Dermis blood vessel endothelial cell (primary cell): ENCODE measurements at places on chromosomes 16 and 17. TPM values are rescaled to one million over a fixed set of nuclear protein-coding genes. Genes with fewer than 3 reads are reported as not detected.
A peak's percentile ranks its signal among the peaks of the same experiment; 100 is the strongest.

DNA sequence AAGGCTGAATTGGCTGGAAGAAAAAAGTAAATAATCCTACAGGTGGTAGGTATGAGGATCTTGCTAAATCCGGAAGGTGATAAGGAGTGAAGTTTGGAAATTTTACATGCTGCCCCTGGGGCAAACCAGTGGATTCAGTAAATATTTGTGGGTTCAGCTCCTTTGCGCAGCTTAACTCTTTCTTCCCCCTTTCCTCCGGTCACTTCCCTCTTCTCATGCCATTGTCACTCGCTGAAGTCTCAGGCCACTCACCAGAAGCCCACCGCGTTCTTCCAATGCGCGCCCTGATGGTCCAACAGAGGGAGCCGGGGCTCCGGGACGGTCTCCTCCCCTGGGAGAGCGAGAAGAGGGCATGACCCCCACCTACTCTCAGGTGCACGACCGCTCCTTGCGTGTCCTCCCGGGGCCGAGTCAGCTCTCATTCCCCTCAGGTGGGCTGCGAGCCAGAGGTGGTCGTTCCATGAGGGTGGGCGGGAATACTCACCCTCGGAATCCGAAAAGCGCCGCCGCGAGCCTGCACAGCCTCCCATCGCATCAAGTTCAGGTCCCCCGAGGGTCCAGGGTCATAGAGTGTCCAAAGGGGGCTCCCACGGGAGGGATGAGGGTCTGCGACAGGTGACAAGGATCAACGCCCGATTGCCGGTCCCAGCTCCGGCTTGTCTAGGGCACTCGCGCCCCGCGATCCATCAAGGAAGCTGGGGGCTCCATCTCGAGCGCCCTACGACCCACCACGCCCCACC, 474 bp downstream of the CLN3 start:
- peak; percentile 35 for DNase-seq

- no peak for DNase-seq
These were observed 13.8 kb upstream of the SLC5A10 start for GRCh38 chr17:18937981-18938691.

DNA sequence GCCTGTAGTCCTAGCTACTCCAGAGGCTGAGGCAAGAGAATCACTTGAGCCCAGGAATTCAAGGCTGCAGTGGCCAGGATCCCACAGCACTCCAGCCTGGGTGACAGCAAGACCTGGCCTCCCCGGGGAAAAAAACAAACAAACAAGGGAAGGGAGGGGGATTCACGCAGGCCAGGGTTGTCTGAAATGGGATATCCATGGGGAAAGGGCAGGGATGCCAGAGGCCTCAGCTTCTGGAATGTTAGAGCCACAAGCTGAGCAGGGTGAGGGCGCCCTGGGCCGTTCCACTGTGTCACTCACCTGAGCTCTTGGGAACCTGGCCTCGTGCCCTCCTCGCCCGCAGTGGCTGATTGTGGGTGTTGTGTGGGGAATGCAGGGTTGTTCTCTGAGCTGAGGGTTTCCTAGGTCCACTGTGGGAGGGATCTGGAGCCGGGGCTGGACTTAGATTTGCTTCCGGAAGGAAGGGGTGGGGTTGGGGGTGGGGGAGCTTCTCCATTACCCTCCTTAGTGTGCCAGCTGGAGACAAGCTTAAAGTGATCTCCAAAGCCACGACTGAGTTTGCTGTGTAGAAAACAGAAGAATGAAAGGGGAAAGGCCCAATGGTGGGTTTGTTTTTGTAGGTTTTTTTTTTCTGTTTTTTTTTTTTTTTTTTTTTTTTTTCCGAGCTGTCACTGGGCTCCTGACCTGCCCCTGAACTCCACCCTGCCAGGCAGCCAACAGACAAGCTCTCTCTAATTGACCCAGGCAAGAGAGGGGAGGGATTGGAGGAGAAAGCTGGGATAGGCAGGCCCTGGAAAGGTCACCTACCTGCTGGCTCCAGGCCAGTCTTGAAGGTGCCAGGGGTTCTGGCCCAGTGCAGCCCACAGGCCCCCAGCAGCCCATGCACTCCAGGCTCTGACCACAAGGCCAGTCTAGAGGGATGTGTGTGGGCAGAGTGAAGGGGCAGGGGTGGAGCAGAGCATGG, at the start of gene SULT1A1:
Gene SULT1A1 (minus strand): TSS at position 414 of the 964 bp plus-strand sequence. CDS start 1,189 bp downstream, outside the sequence.
- DNase-seq: peak; percentile 15

- no peak for DNase-seq
These were observed 118.3 kb downstream of the BANP start for GRCh38 chr16:88069397-88070168.

DNA sequence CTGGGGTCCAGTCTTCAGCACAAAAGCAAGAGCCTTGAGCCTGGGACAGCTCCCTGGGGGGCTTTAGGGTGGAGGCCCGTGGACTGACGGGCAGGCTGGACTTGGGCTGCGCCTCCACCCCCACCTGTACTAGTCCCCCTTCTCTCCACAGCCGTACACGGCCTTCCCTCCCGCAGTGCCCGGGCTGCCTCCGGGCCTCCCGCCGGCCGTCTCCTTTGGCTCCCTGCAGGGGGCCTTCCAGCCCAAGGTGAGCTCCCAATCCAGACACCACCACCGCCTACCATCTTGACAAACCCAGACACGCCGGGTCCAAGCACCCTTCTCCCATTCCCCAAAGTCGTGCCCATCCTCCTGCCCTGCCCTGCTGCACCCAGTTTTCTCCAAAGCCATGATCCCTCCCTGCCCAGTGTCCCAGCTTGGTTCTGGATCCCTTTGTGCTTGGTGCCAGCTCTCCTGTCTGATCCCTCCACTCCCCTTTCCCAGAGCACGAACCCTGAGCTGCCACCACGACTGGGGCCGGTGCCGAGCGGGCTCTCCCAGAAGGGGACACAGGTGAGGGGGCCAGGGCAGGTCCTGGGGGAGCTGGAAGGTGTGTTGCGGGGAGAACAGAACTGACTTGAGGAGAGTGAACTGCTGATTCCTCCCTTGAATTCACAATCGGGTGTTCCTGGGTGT, 7.1 kb downstream of the FBRS start:
- no peak for DNase-seq

DNA sequence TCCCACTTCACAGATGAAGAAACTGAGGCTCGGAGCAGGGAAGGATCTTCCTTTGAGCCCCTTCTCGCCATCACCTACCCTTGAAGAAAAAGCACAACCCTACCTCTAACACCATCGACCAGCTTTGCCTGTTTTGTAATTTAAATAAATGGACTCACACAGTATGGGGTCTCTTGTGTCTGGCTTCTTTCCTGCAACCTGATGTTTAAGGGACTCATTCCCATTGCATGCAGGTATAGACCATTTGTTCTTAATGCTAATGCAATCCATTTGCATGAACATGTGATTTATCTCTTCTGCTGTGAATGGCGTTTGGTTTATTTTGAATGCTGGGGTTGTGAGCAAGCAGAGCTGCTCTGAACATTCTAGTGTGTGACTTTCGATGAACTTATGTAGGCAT, 150.8 kb upstream of the FOXF1 start:
- DNase-seq: no peak

DNA sequence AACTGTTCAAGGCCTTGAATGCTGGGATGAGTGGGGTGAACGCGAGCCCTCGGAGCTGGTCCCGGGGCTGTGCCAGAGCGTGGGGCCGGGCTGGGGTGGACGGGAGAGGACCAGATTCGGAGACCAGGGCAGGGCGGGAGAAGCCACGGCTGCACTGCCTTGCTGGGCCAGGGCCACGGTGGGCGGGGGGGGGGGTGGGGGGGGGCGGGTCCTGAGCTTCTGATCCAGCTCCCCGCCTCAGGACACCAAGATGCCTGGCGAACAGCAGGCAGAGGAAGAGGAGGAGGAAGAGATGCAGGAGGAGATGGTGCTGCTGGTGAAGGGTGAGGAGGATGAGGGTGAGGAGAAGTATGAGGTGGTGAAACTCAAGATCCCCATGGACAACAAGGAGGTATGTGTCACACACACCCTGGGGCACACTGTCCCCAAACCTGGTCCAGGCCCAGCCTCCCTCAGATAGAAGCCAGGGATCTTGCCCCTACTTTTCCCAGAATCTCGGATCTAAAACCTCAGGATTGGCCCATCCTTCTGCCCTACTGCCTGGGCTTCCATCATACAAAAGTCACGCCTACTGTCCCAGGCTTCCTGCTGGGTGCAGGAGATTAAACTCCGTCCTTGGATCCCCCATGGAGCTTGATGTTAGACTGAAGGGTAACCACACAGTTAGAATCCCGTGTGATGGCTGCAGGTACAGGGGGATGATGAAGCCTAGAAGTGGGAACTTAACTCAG, 563 bp downstream of the ZNF771 start:
- no peak for DNase-seq

- DNase-seq: no peak
These were observed 51.9 kb downstream of the COG7 start for GRCh38 chr16:23401139-23401538.

- DNase-seq: peak; percentile 29
These were observed 24.2 kb upstream of the NLRP1 start for GRCh38 chr17:5608399-5609112.

GRCh38 chr17:19590912-19591551, 57.4 kb downstream of the SLC47A1 start:
- no peak for DNase-seq

DNA sequence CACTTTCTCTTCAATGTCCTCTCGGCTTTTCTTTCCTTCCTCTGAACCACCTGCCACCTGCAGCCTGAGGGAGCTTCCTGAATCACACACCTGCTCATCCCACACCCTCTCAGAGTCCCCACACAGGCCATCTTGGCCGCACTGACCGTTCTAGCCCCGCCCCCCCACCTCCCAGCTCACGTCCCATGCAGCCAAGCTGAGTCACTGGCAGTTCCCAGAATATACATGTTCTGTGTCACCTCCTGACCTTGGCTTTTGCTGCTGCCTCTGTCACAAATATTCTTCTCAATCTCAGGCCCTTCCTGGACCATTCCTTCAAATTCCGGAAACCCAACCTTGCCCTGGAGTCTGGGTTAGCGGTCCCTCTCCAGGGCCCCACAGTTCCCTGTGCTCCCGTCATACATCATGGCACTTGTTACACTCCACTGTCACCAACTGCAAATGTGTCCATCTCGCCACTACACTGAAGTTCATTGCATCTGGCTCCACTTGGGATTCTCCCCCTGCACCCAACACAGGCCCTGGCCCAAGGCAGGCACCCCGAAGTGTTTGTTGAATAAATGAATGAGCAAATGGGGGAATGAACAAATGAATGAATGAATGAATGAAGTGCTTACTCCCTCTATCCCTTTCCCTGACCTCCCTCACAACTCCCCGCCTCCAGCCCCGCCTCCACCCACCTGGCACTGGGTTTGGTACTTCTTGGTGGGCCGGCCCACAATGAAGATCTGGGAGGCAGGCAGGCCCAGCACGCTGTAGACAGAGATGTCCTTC, 12.8 kb downstream of the PIMREG start:
- peak; percentile 71 for DNase-seq

DNA sequence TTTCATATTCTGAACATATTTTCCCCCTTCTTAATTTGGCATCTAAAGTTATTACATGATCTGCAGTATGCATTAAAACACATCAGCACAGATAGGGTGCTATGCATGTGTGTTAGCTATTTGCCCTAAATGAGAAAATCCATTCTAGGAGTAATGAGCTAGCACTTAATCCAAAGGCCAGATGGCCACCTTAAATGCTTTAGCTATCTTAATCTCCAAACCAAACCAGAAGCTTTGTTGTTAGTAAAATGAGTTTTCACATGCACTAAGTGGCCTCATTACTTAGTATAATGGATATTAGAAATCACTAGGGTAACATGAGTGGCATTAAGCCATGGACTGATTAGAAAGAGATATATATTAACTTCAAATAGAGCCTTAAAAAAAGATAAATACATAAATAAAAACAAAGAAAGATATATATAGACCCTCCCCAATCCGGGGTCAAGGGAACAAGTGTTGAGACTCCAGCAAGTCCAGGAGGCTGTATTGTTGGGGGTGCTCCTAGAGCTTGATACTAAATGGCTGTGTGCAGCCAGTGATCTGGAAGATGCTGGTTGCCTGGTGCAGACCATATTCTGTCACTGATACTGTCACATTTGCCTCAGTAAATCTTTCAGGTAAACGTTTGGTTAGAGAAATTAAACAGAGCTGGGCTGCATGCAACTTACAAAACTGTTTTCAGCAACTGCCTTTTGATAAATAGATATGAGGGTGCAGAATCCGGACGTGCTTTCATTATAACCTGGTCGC, 67.3 kb downstream of the MYH10 start:
- no peak for DNase-seq

DNA sequence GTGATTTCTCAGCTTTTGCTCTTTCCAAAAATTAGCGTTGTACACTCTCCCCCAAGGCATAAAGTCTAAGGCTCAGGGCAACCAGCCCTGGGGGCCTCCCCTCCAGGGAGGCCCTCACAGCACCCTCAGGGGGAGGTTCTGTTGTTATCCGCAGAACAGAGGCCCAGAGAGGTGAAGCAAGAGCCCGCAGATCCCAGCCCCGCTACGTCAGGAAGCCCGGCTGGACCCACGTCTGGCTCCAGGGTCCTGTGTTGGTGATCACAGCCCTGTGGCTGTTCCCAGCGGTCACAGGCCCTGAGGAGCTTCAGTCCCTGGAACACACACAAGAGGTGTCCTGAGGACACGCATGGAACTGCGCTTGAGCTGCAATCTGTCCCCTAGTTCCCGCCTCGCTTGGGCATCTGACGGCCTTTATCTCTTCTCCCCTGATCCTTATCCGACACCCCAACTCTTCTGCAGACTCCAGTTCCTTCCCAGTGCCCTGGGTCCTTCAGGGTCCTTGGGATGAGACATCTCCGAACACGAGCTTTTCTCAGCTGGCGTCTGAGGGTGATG, 1.1 kb upstream of the ZG16B start:
- DNase-seq: no peak

DNA sequence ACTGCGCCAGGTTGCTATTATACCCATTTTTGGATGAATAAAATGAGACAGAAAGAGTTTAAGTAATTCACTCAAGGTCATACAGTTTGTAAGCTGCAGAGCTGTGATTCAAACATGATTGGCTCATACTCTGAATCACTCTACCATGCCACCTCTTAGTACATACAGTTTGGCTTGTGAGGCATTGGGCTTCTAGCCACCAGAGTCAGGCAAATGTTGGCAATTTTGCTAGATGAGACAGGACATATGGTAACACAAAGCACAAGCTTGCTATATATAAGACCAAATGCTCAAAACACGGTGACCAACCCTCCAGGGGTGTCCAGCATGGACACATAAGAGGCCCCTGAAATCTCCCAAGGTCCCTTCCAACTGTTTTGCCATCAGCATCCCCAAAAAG, 236.0 kb upstream of the IRX5 start:
- DNase-seq: no peak

DNA sequence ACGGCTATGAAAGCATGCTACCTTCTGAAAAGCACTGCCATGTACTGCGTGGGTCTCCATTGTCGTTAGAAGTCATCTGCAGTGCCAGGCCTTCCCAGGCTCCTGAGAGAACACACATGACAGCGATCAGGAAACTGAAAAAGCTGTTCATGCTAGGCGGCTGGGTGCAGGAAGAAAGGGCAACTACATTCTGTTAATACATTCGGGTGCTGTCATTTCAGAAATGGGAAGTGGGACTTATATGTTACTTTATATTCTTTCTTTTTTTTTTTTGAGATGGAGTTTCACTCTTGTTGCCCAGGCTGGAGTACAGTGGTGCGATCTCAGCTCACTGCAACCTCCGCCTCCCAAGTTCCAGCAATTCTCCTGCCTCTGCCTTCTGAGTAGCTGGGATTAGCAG, 19.9 kb downstream of the CFAP20 start:
- DNase-seq: no peak

- DNase-seq: no peak
These were observed 59.0 kb upstream of the NKD1 start for GRCh38 chr16:50489182-50489581.

TNS4 gene
- not detected in 2 replicates for total RNA-seq

PRPSAP1 gene
- total RNA-seq: 128 and 131 TPM in 2 replicates

GINS3 gene
- total RNA-seq: 7.8 and 13.9 TPM in 2 replicates

PLCG2 gene
- total RNA-seq: 23.2 and 23.5 TPM in 2 replicates
